ENCODE measurements at places on chromosomes 12 and 14.
A peak's percentile ranks its signal among the peaks of the same experiment; 100 is the strongest.

DNA sequence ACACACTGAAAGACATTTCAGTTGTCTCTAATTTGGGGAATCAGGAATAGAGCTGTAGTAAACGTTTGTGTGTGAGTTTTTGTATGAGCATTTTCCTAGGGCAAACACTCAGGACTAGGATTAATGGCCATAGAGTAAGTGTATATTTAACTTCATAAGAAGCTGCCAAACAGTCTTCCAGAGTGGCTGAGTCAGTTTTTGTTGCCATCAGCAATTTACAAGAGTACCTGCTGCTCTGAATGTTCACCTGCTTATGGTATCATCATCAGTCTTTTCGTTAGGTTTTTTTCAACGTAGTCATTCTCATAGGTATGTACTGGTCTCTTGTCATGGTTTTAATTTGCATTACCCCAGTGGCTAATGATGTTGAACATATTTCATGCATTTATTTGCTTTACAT lies 30.6 kb upstream of the TRHDE start:
- DNase-seq, result no peak

DNA sequence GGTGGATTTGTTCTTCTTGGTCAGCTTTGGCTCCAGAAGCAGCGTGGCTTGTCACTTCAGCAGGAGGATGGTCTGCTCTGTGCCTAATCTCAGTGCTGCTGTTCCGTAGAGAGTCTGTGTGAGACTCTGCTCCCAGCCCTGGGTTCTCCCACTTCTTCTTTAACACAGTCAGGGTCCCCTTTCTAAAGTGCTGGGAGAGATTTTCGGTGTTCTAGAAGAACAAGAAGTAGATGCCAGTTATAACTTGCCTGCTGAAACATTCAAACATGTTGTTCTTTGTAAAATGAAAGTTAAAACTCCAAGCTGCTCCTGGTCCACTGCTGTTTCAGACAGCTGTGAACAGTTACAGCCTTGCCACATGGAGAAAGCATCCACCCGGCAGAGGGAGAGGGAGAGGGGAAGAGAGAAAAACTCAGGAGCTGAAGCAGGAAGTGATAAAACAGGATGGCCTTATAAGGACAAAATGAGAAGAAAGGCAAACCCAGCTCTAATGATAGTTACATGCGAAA lies 55.2 kb upstream of the CERS5 start:
- DNase-seq, result peak; percentile 8

DNA sequence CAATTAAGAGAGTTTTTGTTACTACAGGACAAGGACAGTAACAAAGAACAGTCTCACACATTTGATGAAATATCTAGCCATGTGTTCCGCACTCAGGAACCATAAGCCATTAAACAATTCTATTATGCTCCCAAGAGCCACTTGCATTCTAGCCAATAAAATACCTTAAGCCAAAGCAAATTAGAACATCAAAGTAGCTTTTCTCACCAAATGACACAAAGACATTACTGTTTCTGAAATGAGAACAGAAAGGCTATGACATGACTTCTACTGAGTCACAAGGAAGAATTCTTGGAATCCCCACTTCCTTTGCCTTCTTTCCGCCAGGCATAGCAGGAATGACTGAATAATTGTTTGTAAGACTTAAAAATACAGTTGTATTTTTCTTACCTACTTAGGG lies 445.8 kb downstream of the ATP23 start:
- DNase-seq, result no peak

GRCh38 chr14:90654831-90655276 lies 161.4 kb downstream of the TTC7B start:
- DNase-seq, result no peak

DNA sequence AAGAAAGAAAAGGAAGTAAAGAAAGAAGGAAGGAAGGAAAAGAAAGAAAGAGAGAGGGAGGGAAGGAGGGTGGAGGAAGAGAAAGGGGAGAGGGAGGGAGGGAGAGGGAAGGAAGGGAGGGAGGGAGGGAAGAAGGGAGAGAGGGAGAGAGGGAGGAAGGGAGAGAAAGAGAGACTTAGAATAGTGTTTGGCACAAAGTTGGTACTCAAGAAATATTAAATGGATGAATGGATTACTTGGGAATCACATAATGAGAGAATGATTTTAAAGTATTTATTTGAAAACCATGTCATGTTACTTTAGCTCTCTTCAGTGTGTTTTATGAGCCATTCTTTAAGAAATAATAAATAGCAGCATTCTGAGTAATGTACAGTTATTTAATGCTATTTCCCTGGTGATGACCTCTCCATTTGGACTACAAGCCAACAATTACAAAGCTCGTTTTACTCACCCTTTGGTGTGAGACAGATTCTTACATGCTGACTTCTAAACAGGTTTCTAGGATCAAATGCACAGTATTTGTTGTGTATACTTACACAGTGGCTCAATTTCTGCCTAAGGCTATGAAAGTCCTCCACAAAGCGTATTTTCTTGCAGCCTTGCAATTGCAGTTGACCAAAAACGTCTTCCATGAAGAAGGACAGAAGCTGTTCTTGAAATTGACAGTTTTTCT lies 861 bp downstream of the IL26 start:
- no peak for DNase-seq

DNA sequence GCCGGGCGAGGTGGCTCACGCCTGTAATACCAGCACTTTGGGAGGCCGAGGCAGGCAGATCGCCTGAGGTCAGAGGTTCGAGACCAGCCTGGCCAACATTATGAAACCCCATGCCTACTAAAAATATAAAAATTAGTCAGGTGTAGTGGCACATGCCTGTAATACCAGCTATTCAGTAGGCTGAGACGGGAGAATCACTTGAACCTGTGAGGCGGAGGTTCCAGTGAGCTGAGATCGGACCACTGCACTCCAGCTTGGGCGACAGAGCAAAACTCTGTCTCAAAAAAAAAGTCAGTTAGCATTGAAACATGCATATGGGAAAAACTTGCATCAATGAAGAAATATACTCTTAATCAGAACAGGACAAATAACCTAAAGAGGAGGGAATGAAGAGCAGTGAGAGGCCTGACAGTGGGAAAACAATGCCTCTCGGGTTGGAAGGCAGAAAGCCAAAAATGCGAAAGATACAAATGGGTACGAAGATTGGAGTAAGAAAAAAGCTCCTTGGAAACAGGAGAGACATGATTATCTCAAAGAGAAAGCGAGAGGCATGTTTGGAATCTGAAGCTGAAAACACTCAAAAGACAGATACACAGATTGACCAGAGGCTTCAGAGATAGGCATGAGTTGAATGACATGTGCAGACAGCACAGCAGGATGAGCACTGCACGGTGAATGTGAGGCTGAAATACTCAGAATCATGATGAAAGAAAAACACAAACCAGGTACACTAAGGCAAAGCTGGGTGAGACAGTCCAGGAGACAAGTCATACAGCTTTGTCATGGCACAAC lies 30.6 kb downstream of the RESF1 start:
- no peak for DNase-seq

GRCh38 chr12:92332552-92332951 lies 186.9 kb upstream of the BTG1 start:
- DNase-seq, result no peak

DNA sequence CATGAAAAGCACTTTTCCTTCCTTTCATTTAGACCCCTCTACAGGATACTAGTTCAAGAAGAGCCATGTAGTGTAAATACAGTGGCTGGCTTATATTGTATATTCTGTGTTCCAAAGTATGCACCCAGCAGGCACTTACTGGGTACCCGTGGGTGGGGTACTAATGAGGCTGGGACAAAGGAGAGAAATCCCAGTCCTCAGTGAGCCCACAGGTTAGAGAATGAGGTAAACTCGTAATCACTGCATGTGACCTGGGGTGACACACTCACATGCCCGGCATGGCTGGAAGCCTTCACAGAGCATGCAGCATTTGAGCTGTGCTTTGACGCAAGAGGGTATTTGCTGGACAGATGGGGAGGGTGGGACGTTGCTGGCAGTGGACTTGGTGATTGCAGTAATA lies 17.1 kb downstream of the SLC24A4 start:
- no peak for DNase-seq

DNA sequence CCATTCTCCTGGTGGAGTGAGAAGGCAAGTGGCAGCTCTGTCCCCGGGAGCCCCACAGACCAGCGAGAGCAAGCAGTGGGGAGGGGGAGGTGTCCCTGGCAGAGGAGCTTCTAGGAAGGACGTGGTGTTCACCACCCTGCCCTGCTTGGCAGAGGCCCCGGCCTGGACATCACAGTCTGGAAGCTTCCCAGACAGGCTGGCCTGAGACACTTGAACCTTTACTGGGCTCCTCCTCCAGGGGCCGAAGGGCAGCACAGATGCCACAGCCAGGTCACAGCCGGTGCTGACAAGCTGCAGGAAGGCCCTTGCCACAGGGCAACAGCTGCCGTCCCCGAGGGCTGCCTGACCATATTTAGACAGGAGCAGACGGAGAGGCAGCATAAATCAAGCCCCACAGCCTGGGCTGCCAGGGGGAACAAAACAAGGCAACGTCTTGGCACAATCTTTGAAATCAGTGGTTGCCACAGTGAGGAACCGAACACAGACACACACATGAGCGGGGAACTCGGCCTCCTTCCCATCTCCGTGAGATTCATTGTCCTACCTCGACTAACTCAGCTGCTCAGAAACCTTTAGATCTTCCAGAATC lies 28.5 kb downstream of the PRIMA1 start:
- DNase-seq, result no peak

- DNase-seq, result no peak
Measured at GRCh38 chr12:79156846-79157463, 292.4 kb downstream of the SYT1 start.

DNA sequence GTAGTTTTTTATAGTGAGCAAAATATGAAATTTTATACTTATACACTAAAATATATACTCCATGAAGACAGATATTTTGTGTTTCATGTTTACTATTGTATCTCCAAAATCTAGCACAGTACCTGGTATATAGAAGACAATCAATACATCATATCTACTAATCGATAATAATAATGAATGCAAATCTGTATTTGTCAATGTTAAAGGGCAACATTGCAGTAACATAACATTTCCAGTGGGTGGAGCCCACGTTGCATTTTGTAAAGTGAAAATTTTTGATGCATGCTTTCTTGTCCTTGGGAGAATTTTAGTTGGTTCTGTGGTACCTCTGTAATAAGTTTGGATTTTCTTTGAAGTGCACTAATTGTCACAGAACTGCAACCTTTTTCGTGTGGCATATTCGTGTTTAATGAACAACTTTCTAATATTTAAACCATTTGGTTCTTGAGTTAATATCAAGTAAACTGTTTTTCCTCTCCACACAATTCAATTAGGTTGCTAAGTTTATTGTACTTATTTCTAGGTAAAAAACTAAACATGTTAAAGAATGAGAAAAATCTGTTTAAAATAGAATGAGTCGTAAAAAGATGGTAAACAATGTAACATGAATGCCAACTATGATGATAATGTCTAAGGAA lies 47.4 kb downstream of the AVPR1A start:
- no peak for DNase-seq

DNA sequence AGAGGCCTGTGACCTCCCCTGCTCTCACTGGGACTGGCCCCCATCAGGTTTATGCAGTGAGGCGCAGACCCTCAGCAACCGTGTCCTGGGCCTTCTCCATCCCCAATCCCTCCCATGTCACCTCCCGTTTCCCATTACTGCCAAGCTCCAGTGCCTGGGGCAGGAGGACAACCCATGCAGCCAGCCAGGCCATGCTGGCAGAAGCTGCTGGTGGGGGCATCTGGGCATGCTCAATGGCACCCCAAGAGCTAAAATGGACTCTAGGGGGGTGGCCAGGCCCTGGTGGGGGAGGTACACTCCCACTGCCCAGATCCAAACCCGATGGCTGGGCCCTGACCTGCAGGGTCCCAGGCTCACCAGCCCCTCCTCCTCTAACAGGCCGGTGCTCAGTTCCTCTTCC lies 20.5 kb upstream of the GPR132 start:
- DNase-seq, result no peak

- peak; percentile 91 for DNase-seq
Measured at GRCh38 chr12:46370792-46371717, 1.5 kb downstream of the SLC38A2 start.

GRCh38 chr12:94372461-94372860 lies 87.2 kb downstream of the CEP83 start:
- no peak for DNase-seq

DNA sequence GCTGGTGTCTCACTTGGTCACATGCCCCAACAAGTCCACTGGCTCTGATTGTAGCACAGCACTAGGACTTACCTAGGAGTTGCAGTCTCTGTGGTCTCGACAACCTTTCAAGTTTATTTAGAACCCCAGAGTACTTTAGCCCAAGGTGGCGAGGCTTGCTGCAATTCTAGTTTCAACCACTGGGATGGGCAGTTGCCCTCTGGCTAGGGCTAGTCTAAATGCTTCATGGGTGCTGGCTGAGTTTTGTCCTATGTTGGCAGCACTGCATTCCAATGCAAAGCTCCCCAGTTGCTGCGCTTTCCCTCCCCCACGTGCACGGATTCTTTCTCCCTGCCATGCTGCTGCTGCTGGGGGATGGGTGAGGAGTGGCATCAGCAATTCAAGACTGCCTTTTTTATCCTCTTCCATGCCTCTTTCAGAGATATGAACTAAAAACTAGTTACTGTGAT lies 207.9 kb downstream of the SYNE2 start:
- DNase-seq, result no peak

DNA sequence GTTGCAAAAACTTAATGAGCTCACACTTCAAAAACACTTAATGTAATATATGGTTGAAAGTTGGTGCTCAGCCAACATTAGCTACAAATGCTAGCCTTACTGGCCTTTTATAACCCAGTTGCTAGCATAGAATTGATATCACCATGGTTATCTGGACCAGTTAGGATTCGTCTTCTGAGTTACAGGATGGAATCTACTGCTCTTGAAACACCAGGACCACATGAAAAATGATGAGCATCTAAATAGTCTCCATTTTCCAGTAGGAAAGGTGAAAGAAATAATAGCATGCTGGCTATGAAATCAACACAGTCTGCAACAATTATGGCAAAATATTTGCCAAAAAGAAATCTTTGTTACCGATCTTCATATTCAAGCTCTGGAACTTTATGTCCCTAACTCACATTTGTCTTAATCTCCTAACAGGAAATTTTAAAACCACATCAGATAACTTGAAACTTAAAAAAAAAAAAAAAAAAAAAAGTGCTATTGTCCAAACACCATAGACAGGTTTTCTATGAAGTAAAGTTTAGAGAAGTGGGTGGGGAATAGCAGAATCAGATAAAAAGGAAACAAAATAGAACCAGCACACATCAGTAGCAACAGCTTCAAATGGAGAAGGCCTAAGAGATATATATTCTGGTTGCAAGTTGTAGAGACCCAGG lies 12.6 kb upstream of the CD69 start:
- peak; percentile 33 for DNase-seq

- no peak for DNase-seq
Measured at GRCh38 chr14:82759656-82760055, 1226.0 kb upstream of the SEL1L start.

DNA sequence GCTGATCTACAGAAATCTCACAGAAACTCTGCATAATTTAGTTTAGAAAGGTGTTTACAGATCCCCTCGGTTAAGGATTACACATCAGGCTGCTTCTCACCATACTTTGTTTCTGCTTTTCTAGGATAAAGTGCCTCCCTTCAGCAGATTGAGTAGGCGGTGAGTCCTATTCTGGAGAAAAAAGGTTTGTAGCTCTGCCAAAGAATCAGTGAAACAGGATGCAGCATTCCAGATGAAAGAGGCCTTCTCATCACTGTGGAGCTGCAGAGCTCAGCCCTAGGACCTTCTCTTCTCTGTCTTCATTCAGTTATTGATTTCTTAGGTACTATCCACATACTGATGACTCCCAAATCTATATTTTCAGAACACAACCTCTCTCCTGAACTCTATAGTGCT lies 155.5 kb upstream of the KRR1 start:
- DNase-seq, result no peak

- DNase-seq, result no peak
Measured at GRCh38 chr12:111268738-111269572, 99.9 kb downstream of the PHETA1 start.

GRCh38 chr14:51933191-51933590 lies 56.2 kb upstream of the RTRAF start:
- no peak for DNase-seq

- DNase-seq, result no peak
Measured at GRCh38 chr12:52461693-52462092, 9.7 kb upstream of the KRT6B start.
